ENCODE measurements at places on chromosomes 12 and 14. TPM values are rescaled to one million over a fixed set of nuclear protein-coding genes. Genes with fewer than 3 reads are reported as not detected.

The MLEC gene
- total RNA-seq, result 30.3 TPM

The CEBPE gene
- not detected for total RNA-seq

The RNASE3 gene
- total RNA-seq, result 2.6 TPM

The LRRK2 gene
- 26.4 TPM for total RNA-seq

The RNFT2 gene
- 1.1 TPM for total RNA-seq

The KCNA1 gene
- 3.3 TPM for total RNA-seq

The GSG1 gene
- total RNA-seq, result not detected

The ABCB9 gene
- total RNA-seq, result 1.6 TPM

The ENDOU gene
- total RNA-seq, result 0.49 TPM

The DNAI7 gene
- total RNA-seq, result 0.36 TPM

The ADGRD1 gene
- total RNA-seq, result 16.9 TPM

The KRT2 gene
- not detected for total RNA-seq

The GPR137C gene
- 0.49 TPM for total RNA-seq

The SLC25A47 gene
- total RNA-seq, result not detected

The SLC17A8 gene
- total RNA-seq, result not detected

The SCNN1A gene
- 7.2 TPM for total RNA-seq

The RPS6KA5 gene
- 36.4 TPM for total RNA-seq

The GPRC5A gene
- 2.4 TPM for total RNA-seq

The SOX5 gene
- 16.3 TPM for total RNA-seq

The FBLN5 gene
- total RNA-seq, result 253 TPM

The PLA2G1B gene
- total RNA-seq, result not detected

The ACSM4 gene
- total RNA-seq, result not detected

The AQP2 gene
- not detected for total RNA-seq

The LIN52 gene
- 10.0 TPM for total RNA-seq

The EML1 gene
- 148 TPM for total RNA-seq

The SLC7A8 gene
- total RNA-seq, result 11.4 TPM

The RBP5 gene
- not detected for total RNA-seq

The BMAL2 gene
- 3.2 TPM for total RNA-seq

The KCNA5 gene
- total RNA-seq, result 20.2 TPM

The PTPRO gene
- 1.9 TPM for total RNA-seq

The SIX6 gene
- not detected for total RNA-seq

The CFAP73 gene
- not detected for total RNA-seq

The CMA1 gene
- total RNA-seq, result 1.4 TPM

The COA8 gene
- total RNA-seq, result 39.0 TPM

The OTOGL gene
- 1.6 TPM for total RNA-seq

The KIF21A gene
- total RNA-seq, result 16.9 TPM

The KCNC2 gene
- total RNA-seq, result 0.41 TPM

The IL31 gene
- total RNA-seq, result not detected

The LAG3 gene
- total RNA-seq, result 2.7 TPM

The PPP1R1A gene
- total RNA-seq, result 25.2 TPM

The KCNJ8 gene
- 17.4 TPM for total RNA-seq

The MYRFL gene
- total RNA-seq, result not detected
